ENCODE measurements at places on chromosomes 7 and 10. TPM values are rescaled to one million over a fixed set of nuclear protein-coding genes. Genes with fewer than 3 reads are reported as not detected.

CFAP70 gene
- total RNA-seq, result 0.28 TPM

ECHDC3 gene
- total RNA-seq, result 4.2 TPM

GPR37 gene
- 8.1 TPM for total RNA-seq

CCL26 gene
- not detected for total RNA-seq

PSD gene
- total RNA-seq, result 0.07 TPM

TMEM26 gene
- total RNA-seq, result 0.14 TPM

SPDYE16 gene
- not detected for total RNA-seq

NUDT13 gene
- total RNA-seq, result 1.2 TPM

SAP25 gene
- not detected for total RNA-seq

PNLIP gene
- not detected for total RNA-seq

AEBP1 gene
- 5.4 TPM for total RNA-seq

MRLN gene
- total RNA-seq, result not detected

OPALIN gene
- total RNA-seq, result not detected

FBXL13 gene
- total RNA-seq, result 0.73 TPM

ATG9B gene
- total RNA-seq, result under 0.01 TPM

JCAD gene
- 49.9 TPM for total RNA-seq

WDR37 gene
- total RNA-seq, result 22.3 TPM

WNT2 gene
- not detected for total RNA-seq

PRPS1L1 gene
- not detected for total RNA-seq

PLXNA4 gene
- total RNA-seq, result 12.5 TPM

Measured in pulmonary artery endothelial cell (primary cell).